ENCODE measurements at places on chromosomes 5 and 9. TPM values are rescaled to one million over a fixed set of nuclear protein-coding genes. Genes with fewer than 3 reads are reported as not detected.

The IFNA13 gene
- not detected for total RNA-seq

The RAB3C gene
- total RNA-seq: not detected

The GRIN3A gene
- total RNA-seq: not detected

The CTSV gene
- total RNA-seq: 0.83 TPM

The SYK gene
- total RNA-seq: not detected

The ZBTB43 gene
- total RNA-seq: 40.8 TPM

The BARHL1 gene
- total RNA-seq: not detected

The SLC4A9 gene
- not detected for total RNA-seq

The CCIN gene
- total RNA-seq: 1.2 TPM

The SCGB3A2 gene
- total RNA-seq: not detected

The TLX3 gene
- not detected for total RNA-seq

The KCNV2 gene
- total RNA-seq: not detected
